ENCODE measurements at places on chromosomes 4 and X.

DNA sequence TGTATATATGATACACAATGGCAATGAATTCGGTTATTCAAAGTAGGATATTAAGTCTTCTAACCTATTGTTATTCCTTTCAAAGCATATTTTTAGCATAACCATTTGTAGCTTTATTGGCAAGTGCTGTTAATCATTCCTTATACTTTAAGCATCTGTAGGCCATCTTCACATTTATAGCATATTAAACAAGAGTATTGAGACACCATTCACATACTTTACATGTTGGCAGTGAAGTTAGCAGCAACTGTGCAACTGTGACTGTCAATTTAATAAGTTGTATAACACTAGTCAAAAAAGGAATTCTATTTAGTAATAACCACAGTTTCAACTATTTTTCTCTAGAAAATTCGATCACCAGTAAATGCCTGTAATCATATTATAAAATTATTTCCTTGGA lies 107.3 kb upstream of the MYOZ2 start:
- DNase-seq = no peak

- DNase-seq = no peak
These were observed 359.1 kb downstream of the ZNF674 start for GRCh38 chrX:46185923-46186810.

GRCh38 chrX:10607233-10607632 lies 13.2 kb downstream of the MID1 start:
- DNase-seq = no peak

- DNase-seq = no peak
These were observed 50.7 kb downstream of the SNX12 start for GRCh38 chrX:71017396-71017939.

DNA sequence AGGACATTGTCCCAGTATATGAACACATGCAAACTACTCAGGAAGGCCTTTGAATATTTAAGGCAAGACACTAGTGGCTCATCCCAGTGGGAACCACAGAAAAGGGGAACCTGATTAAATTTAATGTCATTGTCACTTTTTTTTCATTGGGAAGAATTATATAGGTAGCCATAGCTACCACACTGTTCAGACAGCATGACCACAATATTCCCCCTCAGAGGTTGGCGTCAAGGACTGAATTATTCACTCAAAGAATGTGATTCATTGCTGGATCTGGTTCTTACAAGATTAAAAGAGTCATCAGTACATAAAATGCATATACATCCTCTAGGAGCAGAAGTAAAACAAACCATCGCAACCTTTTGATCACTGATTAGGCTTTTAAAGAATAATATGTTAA lies 92.0 kb upstream of the SMARCAD1 start:
- DNase-seq = no peak

DNA sequence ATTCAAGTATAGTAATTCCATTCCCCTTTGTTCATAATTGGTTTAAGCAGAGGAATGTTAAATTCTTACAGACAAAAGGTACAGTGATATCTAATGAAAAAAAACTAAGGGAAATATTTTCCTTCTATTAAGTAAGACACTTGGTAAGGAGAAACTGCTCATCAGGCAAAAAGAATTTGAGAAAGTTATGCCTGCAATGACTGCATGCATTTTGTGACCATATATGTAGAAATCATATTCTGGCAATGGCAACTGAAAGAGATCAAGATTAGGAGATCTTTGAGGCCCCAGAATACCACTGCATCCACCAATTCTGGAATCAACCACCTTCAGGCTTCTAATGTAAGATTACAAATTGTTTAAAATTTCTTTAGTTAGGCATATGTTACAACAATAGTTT lies 364.8 kb downstream of the PCDH10 start:
- no peak for DNase-seq

DNA sequence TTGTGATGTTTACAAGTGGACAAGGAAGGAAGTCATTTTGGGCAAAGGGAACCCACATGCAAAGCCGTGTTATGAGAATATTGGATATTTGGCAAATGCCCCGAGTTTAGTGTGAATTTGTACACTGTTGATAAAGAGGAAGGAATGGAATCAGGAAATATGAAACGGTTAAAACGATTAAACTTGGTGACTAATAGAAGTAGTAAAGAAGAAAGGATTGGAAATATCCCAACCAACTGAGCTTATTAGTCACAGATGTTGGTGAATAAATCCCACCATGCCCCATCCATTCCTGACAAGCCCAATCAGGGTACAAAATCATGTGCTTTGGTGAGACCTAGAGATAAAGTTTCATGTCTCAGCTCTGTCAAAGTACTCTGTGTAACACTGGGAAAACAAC lies 22.0 kb downstream of the ARHGAP24 start:
- DNase-seq = no peak

DNA sequence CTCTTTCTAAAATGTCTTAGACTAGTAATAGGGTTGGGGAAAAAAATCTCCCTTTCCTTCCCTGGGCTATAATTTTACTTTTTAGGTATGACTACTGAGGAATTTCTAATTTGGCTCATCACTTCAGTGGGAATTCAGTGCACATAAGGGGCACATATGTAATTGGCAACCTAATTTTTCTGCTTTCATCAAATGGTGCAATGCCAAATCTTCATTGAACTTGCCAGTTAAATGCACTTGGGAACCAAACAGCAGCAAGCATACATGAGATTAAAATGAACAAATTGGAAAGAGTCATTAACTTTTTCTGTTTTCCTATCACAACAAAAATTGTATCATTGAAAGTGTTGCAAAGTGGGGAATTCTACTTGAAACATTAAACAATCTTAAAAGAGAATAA lies 2.9 kb upstream of the CCSER1 start:
- DNase-seq = no peak

GRCh38 chr4:121237069-121237399 lies 72.9 kb upstream of the TNIP3 start:
- DNase-seq = no peak

DNA sequence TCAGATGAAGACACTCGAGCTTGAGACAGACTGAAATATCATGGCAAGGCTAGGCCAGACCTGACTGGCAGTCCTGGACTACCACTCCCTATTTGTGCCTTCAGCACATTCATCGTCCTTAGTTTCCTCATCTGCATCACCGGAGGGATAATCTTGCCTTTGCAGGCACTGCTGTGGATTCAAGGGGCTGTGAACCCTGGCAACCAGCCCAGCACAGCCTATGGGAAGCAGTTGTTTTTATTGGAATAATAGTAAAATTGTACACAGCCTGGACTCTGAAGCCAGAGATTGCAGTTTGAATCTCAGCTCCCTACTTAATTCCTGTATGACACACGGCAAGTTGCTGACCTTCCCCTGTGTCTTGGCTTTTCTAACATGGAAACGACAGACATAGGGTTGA lies 161.0 kb downstream of the NSUN7 start:
- no peak for DNase-seq

- DNase-seq = no peak
These were observed 38.9 kb downstream of the PRIMPOL start for GRCh38 chr4:184688447-184688846.

GRCh38 chr4:187972135-187972534 lies 23.4 kb upstream of the ZFP42 start:
- no peak for DNase-seq

GRCh38 chr4:184273166-184274147 lies 55.8 kb upstream of the ENPP6 start:
- no peak for DNase-seq

DNA sequence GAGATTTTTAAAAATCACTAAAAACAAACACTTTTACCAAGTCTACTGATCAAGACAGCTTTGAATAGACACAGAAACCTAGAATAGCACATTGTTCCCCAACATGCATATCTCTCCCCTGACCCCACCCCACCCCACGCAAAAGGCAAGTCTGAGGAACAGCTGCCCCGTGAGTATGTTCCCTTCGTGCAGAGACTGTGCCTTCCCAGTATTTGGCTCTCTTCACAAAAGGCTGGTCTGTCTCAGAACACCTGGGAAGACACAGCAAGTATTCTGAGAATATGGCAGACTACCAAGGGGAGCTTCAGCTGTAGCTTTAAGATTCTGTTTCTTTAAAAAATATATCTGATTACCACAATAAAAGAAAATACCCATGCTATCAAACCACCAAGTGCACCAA lies 134.0 kb downstream of the SH3KBP1 start:
- DNase-seq = no peak

DNA sequence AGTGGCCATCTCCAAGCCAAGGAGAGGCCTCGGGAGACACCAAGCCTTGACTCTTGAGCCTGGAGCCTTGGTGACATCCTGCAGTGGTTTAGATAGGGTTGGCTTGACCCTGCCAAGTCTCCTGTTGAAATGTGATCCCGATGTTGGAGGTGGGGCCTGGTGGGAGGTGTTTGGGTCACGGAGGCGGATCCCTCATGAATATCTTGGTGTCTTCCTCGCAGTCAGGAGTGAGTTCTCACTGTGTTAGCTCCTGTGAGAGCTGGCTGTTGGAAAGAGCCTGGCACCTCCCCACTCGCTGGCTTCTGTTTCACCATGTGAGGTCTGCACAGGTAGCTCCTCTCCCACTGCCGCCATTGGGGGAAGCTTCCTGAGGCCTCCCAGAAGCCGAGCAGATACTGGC lies 38.8 kb downstream of the ADRA2C start:
- no peak for DNase-seq

- DNase-seq = no peak
These were observed 8.4 kb upstream of the OPN1LW start for GRCh38 chrX:154135458-154136229.

DNA sequence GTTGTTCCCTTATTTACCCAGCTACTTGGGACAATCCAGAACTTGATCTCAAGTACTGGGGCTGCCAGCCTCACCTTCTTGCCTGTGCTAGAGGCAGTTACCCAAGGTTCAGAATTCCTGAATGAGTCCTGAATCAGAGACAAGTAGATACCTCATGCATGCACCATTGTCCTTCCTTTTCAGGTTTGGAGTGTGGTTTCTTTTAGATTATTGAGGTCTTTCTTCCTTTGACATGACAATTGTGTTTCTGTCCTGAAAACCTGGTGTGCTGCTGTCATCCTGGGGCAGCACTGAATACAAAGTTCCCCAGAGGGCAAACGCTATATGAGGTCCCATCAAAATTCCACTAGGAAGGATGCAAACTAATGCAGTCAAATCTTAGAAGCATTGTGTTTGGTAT lies 3.5 kb downstream of the CXCL2 start:
- DNase-seq = no peak

- DNase-seq = no peak
These were observed 623.8 kb upstream of the DIPK2B start for GRCh38 chrX:45824471-45824870.

GRCh38 chr4:87108142-87108546 lies 112.3 kb downstream of the KLHL8 start:
- DNase-seq = no peak

DNA sequence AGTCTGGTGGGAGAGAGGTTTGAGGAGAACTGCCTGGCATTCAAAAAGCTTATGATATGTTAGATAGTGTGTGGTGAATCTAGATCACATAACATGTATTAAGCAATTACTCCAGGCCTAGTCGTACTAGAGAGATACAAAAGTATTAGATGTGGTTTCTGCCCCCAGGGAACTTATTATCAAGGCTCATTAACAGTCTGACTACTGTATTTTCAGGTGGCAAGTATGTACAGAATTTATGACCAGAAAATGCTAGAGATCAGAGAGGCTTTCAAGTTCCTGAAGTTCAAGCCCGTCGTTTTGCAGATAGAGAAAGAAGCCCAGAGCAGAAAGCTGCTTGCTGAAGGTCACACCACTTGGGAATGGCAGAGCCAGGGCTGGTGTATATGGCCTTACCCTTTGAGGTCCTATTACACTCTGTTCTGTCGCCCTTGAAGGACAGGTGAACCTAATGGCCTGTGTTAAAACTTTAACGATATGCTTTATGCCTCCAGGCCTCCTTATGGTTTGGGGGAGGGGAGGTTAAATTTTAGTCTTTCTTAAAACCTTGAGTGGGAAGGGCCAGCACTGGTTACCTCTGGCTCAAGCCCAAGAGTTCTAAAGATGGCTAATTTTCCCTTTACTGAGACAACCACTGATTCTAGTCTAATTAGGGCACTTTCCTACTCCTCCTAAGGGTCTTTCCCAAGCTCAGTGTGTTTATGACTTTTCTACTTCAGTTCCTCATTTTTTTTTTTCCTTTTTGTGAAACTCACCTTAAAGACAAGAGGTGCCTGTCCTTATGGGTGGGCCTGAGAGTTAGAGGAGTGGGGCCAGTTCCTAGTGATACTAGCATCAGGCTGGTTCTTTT lies 19.9 kb downstream of the TMEM164 start:
- DNase-seq = no peak

DNA sequence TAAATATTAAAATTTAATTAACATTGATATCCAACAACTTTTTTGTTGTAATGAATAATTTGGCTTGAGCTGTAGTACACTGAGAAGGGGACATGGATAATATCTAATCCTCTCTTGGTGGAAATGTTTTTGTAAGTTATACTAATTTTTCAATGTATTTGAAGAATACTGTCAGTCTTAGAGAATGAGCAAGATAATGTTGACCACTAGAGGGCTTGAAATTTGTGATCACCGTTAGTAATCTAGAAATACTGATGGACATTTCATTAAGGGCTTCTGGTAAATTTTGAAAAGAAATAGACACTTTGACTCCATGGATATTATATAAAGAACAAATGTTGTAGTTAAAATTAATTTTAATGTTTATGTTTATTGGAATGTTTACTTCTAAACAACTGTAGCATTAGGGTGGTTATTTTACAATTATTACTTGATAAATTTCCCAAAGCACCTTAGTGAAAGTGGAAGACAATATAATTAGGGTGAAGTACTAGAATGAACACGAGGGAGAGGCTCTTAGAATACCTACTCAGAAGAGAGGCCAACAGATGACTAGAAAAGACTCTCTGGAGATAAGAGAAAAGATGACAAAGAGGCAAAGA lies 20.0 kb upstream of the CAMK2D start:
- DNase-seq = no peak

GRCh38 chrX:110992611-110993010 lies 103.4 kb upstream of the PAK3 start:
- no peak for DNase-seq

- DNase-seq = no peak
These were observed 4.8 kb downstream of the C4orf54 start for GRCh38 chr4:99652596-99653436.

DNA sequence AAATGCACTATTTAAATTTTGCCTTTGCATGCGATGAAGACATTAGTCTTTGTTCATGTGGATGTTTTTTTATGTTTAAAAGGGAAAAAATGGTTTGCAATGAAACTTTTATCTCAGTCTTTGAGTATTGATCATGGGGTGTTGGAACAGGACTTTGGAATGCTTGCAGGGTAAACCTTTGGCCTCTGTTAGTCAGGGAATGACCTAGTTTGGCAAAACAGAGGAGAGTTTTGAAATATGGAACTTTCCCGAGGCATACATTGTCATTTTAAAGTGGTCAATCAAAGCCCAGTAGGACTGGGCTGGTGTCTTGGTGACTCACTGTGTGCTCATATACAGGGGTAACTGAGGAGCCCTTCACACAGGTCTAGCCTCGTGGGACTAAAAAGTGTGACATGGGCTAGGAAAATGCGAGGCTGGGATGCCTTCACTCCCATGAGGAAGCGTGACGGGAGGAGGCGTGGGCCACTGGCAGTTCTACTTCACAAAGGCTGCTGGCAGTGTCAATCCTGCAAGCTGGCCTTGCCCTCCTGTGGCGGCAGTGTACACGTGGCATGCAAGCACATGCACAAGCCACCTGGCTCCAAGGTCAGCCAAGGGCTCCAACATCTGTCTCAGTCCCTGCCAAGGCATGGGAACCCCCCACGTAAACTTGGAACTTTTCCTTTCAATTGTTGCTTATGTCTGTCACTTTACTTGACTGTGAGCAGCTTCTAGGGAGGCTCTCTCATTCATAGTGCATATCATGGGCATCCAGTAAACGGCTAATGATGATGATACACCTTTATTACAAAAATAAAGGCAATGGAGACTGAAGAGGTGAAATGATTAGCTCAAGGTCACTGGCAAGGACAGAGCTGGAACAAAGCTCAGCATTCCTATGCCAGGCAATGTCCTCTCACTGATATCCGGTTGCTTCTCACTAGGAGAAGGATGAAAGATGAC lies 5.2 kb upstream of the F11 start:
- no peak for DNase-seq

Measured in CMK (cell line).